ENCODE measurements at places on chromosomes 6 and 20.

- H3K4me1 ChIP-seq: peaks cover 2% of the 10 kb centered on the region
- H3K36me3 ChIP-seq: no peaks in the 10 kb centered on the region
- no peaks in the 10 kb centered on the region for H3K27me3 ChIP-seq
- no peak overlapping the region for H3K27ac ChIP-seq
- H3K4me3 ChIP-seq: no peak overlapping the region
Observed at GRCh38 chr6:83592770-83593394, 80.5 kb downstream of the PRSS35 start.

GRCh38 chr6:35392111-35392702 is 49.8 kb downstream of the PPARD start:
- H3K36me3 ChIP-seq: peaks cover 6% of the 10 kb centered on the region
- H3K27ac ChIP-seq: no peak overlapping the region
- H3K4me1 ChIP-seq: peaks cover 37% of the 10 kb centered on the region
- H3K27me3 ChIP-seq: no peaks in the 10 kb centered on the region
- no peak overlapping the region for H3K4me3 ChIP-seq

GRCh38 chr6:34145161-34146020 is 496 bp downstream of the GRM4 start:
- no peaks in the 10 kb centered on the region for H3K36me3 ChIP-seq
- peaks cover 74% of the 10 kb centered on the region for H3K27me3 ChIP-seq
- no peak overlapping the region for H3K27ac ChIP-seq
- H3K4me1 ChIP-seq: peaks cover 4% of the 10 kb centered on the region
- no peak overlapping the region for H3K4me3 ChIP-seq

- H3K4me3 ChIP-seq: no peak overlapping the region
- H3K36me3 ChIP-seq: peaks cover 3% of the 10 kb centered on the region
- no peak for DNase-seq
- no peak overlapping the region for H3K27ac ChIP-seq
- H3K27me3 ChIP-seq: no peaks in the 10 kb centered on the region
- peaks cover 4% of the 10 kb centered on the region for H3K4me1 ChIP-seq
Observed at GRCh38 chr20:11920083-11920482, 2.4 kb downstream of the BTBD3 start.

DNA sequence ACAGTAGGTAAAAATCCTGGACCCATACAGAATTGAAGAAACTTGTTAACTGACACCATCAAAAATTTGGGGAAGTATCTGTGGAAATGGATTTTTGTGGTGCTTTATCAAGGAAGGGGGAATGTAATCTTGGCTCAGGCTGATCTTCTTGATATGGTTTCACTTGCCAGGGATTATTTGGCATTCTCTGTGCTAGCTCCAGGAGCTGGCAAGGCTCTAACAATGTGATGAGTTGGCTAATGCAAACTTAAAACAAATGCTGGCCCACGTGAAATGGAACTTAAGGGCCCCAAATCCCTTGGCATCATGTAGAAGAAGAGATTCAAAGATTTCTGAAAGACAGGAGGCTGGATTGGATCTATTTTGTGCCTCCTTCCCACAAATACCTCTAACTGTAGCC is 13.1 kb downstream of the KCNS1 start:
- H3K27me3 ChIP-seq: no peaks in the 10 kb centered on the region
- H3K4me1 ChIP-seq: no peaks in the 10 kb centered on the region
- no peak overlapping the region for H3K27ac ChIP-seq

DNA sequence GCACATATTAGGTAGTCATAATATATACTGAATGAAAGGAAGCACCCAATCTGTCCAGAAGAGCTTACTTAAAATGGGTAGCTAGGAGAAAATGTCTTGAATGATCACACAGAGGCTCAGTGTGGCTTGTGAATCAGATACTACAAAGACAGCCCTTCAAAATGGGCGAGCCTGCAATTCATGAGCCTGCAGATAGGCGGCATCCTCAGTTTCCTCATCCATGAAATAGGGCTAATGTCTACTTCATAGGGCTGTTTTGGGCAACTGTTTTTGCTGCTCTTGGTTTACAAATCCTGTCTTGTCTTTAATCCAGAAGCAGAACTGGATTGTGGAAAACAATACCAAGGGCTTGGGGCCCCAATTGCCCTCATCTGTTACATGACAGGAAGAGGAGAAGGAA is 129.3 kb upstream of the KCNK16 start:
- H3K4me1 ChIP-seq: no peaks in the 10 kb centered on the region
- peak; percentile 60 for DNase-seq
- no peaks in the 10 kb centered on the region for H3K27me3 ChIP-seq
- H3K27ac ChIP-seq: no peak overlapping the region
- H3K4me3 ChIP-seq: no peak overlapping the region

All from activated CD4-positive, alpha-beta T cell treated with anti-CD3 and anti-CD28 coated beads, Interleukin-2, amount 10 ng/mL, durations not matched to agents 24 days and 14 days (primary cell).